ENCODE measurements at places on chromosomes 7 and 10.

DNA sequence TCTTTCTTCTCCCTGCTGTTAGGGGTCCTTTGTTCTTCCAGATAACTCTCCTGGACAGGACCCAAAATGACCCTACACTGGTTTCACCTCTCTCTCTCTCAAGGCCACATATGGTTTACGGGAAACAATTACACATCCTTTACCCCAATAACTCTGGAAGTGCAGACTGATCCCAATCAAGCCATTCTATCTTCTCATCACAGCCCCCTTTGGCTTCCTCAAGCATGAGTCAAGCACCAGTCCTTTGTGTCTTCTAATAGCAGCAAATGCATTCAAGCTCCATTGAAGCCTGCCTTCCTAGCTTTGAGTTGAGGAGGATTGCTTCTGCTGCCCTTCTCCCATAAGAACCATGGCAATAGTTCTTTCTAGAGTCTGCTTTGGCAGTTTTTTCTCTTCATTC lies 20.2 kb downstream of the C10orf67 start:
- no peak for DNase-seq

- no peak for DNase-seq
These were observed 10.1 kb downstream of the IRF5 start for GRCh38 chr7:128947854-128948253.

DNA sequence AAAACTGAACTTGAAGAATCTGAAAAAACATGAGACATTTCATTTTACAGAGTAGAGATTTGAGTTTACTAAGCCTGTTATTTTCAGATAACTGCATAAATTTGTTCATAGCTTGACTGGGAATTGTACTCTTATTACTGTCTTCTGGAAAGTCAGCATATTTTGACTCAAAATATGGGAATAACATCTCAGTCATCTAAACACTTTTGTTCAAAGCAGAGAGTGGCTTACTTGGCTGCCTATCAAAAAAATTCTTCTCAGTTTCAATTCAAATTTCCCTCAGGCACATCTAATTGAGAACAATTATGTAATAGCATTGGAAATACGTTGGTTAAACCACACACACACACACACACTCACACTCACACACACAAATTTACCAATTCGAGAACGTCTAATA lies 384.6 kb downstream of the ARL4A start:
- no peak for DNase-seq

GRCh38 chr7:114481999-114482398 lies 67.4 kb downstream of the FOXP2 start:
- DNase-seq, result no peak

- DNase-seq, result no peak
These were observed 81.5 kb downstream of the LYZL1 start for GRCh38 chr10:29370097-29371092.

- DNase-seq, result no peak
These were observed 20.5 kb downstream of the GRID1 start for GRCh38 chr10:86345859-86346798.

- no peak for DNase-seq
These were observed 10.5 kb downstream of the FAM53B start for GRCh38 chr10:124733571-124734245.

DNA sequence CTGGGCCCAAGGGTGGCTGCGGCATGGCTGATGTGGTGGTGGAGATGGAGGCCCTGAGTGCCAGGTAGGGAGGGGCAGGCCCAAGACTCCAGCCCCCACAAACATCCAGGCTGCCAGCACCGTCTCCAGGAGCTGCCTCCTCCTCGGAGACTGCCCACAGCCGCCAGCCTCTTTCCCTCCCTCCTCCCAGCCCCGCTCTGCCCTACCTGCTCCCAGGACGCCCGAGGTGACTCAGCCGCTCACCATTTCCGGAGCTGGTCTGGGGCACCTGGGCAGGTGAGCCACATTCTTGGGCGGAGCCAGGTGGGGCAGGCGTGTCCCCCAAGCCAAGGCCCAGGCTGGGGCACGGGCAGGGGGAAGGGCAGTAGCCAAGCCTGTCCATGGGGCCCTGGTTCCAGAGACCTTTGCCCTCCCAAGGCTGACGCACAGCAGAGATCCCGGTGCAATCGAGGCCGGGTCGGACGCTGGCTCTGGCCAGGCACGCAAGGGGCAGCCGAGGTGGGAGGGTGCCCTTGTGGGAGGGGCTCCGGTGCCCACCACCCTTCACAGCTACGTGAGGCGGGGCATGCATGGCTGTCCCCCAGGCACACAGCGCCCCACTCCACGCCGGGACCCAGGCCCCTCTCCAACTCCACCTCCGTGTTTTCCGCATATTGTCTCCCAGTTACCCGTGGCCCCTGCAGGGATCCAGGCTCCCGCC lies 8.8 kb downstream of the ADAP1 start:
- no peak for DNase-seq

- peak; percentile 43 for DNase-seq
These were observed 136.5 kb upstream of the NAMPT start for GRCh38 chr7:106421181-106421762.
